ENCODE measurements at places on chromosomes 4 and X.
A peak's percentile ranks its signal among the peaks of the same experiment; 100 is the strongest.

- DNase-seq = no peak
Measured at GRCh38 chr4:73922766-73923630, 53.8 kb downstream of the CXCL1 start.

DNA sequence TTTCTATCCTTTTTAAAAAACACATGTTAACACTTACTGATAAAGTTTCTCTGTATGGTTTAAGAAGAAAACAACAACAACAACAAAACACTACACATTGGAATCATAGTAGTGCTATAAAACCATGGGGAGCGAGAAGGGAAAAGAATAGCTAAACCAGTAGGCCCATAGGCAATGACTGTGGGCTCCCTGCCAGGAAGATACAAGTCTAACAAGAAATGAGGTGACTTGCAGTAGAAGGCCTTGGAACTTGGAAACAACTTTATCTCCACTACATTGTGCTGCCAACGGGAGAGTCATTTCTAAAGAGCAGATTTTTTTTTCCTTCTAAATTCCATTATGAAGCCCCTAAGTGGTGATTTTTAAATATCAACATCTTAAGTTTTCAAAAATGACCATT is 78.0 kb downstream of the GPC4 start:
- DNase-seq = no peak

- no peak for DNase-seq
Measured at GRCh38 chr4:38924353-38924752, 56.7 kb downstream of the FAM114A1 start.

DNA sequence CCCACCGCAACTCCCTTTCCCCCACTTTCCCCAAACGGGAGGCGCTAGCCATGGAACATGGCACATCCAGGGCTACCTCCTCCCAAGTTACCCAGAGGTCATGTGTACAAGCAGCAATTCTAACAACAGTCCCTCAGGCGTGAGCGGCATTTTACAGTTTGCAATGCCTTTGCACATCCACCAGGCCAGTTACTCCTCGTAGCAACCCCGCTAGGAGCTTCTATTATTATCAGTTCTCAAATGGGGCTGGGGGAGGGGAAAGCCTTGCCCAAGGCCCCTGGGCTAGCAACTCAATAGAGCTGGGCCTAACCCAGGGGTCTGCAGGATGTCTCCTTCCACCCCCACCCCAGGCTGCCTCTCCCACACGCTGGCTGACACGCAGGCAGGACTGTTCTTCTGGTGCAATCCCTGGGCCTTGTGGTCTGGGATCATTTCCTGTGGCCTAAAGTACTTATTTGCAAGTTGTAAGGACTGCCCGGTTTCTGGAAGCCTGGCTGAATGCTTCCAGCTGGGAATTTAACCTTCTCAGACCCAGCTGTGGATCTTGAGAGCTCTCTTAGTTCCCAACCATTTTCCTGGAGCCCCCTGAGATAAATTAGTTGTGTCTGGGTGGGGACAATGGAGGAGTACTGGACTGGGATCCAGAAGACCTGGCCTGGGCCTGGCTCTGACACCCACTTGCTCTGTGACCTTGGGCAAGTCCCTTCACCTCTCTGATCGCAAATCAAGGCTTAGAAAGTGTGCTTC is 27.7 kb downstream of the PJA1 start:
- DNase-seq = no peak

DNA sequence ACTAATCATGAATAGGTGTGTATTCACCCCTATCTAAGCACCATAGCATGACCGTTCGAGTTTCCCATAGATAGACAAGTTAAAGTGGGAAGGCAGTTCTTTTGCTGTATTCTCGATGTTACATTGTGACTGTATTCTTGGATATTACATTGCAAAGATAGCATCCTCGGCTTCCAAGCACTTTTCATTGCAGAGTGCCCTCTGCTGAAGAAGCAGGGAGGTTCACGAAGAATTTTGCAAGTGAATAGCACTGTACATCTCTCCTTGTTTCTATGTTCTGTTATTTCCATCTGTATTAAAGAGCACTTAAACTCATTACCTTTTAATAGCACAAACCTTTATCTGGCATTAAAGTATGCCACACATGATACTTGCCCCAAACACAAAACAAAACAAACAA is 426.7 kb upstream of the ARX start:
- DNase-seq = no peak

GRCh38 chrX:74408304-74408703 is 13.0 kb upstream of the SLC16A2 start:
- no peak for DNase-seq

DNA sequence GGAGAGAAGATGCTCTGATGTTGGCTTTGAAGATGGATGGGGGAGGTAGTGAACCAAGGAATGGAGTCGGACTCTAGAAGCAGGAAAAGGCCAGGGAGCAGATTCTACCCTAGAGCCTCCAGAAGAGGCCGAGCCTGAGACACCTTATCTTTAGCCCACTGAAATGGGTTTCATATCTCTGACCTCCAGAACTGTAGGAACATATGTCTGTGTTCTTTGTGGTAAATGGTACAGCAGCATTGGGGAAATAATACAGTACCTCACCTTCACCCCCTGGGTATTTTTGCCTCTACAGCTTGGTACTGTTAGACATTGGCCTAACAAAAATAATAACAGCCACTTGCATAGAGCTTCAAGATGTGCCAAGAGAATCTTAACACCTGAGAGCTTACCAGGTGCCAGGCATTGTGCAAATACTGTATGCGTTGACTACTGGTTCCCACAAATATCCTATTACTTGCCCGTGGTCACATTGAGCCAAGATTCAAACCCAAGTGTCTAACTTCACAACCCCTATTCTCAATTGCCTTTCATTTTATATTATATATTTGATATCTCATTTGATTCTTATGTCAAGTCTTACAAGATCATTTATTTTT is 57.0 kb upstream of the PGM2 start:
- no peak for DNase-seq

DNA sequence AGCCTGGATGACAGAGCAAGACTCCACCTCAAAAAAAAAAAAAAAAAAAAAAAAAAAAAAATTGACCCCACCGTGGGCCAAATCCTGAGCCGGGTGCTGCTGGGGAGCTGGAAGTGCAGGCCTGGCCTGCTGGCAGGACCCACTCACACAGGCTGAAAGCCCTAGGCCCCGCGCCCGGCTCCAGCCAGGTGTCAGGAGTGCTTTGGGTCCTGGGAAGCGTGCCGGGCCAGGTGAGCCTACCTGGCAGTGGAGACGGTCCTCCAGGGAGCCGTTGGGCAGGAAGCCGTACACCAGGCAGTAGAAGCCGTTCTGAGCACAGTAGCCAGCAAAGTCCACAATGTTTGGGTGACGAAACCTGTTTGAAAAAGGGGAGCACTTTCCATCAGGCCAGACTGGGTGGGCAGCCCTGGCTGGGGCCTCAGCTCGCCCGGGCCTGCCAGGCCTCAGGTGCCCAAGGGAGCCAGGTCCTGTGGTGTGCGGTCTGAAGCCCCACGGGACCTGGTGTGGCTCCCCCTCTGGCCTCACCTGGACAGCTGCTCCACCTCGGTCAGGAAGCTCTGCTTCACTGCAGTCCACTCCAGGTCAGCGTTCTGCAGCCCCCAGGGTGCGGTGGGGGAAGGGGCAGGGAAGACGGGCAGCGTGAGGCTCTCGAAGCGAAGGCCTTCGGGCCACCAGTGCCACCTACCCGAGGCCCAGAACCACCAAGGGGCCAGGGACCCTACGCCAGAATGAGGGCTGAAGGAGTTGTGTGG is 1.8 kb downstream of the IRAK1 start:
- DNase-seq = no peak

GRCh38 chrX:155179346-155179997 is 36.8 kb upstream of the VBP1 start:
- DNase-seq = no peak

- no peak for DNase-seq
Measured at GRCh38 chr4:3112609-3113469, 38.4 kb downstream of the HTT start.

GRCh38 chrX:116238093-116238492 is 67.5 kb downstream of the AGTR2 start:
- DNase-seq = no peak

- no peak for DNase-seq
Measured at GRCh38 chr4:139907001-139907809, 241.6 kb downstream of the MGST2 start.

GRCh38 chrX:13764281-13764680 is 29.7 kb downstream of the OFD1 start:
- peak; percentile 9 for DNase-seq

GRCh38 chr4:39103291-39103690 is 41.3 kb downstream of the KLHL5 start:
- no peak for DNase-seq

GRCh38 chrX:153557618-153558355 is 40.3 kb downstream of the ATP2B3 start:
- DNase-seq = no peak

- no peak for DNase-seq
Measured at GRCh38 chr4:141046255-141046654, 87.0 kb downstream of the RNF150 start.

DNA sequence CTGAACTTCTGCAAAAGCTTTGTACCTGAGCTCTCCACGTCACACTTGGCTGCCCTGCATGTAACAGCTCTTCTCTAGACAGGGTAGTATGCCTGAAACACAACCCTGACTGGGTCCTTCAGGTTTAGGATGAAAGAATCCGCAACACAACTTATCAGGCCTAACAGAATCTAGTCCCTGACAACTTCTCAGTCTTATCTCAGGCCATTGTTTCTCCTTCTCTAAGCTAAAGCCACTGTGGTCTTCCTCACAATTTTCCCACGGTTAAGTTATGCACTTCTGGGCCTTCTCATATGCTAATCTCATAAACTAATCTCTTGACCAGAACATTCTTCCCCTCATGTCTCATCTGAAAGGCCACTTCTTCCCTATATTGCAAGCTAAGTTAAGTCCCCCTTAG is 10.8 kb upstream of the TMPRSS11B start:
- no peak for DNase-seq

GRCh38 chr4:124028182-124028581 is 631.6 kb downstream of the SPRY1 start:
- no peak for DNase-seq

- DNase-seq = no peak
Measured at GRCh38 chrX:9650091-9650490, 115.6 kb downstream of the GPR143 start.

GRCh38 chrX:49197543-49198087 is 2.4 kb downstream of the SYP start:
- no peak for DNase-seq

GRCh38 chr4:59537246-59537886 is 1662.8 kb upstream of the ADGRL3 start:
- DNase-seq = no peak

GRCh38 chrX:8346060-8346459 is 118.6 kb upstream of the VCX3B start:
- DNase-seq = no peak

GRCh38 chrX:39318506-39319343 is 517.5 kb downstream of the MID1IP1 start:
- DNase-seq = no peak

- DNase-seq = no peak
Measured at GRCh38 chr4:138241281-138242075, 671 bp downstream of the SLC7A11 start.

DNA sequence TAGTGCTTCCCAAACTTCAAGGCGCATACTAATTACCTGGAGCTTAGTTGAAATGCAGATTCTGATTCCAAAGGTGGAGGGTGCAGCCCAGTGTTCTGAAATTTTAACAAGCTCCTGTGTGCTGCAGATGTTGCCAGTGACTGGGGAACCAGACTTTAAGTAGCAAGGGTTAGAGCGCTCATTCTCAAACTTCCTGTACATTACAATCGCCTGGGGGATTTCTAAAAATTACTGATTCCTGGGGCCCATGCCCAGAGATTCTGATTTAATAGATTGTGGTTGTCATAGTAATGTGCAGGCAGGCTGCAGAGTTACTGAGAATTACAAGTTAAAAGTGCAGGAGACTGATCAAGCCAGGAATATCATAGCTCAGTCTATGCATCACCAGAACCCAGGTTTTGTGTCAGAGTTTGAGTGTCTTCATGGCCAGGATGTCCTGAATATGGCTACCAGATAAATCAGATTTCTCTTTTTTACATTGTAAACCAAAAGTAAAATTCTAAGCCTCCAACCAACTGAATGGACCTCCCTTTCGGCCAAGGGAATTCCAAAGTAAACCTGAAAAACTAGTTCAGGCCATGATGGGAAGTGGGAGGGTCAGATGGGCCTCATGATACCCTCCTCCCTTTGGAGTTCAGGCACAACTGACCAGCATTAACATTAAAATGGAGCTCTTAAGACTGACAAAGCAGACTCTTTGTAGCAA is 121.6 kb downstream of the ATXN3L start:
- DNase-seq = no peak

DNA sequence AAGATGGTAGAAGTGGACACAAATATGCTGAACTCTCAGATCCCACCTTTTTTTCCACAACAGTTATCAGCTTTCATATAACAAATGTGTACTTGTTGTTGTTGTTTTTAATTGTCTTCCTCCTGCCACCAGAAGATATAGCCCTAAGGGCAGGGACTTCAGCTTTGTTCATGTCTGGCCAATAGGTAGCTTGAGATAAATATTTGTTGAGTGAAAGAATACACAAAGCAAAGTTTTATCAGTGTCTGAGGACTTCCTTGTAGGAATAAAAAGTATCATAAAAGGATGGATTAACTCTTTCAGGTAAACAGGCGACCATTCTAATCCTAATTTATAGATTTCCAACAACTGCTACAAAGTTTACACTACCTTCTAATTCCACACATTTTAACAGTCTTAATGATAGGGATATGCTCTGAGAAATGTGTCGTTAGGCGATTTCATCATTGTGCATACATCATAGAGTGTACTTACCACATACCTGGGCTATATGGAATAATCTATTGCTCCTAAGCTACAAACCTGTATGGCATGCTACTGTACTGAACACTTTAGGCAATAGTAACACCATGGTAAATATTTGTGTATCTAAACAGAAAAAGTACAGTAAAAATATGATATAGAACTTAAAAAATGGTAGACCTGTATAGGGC is 186.1 kb downstream of the ATOH1 start:
- no peak for DNase-seq

Data from hippocampal formation (tissue), 2 donors.